ENCODE measurements at places on chromosomes 12 and 14.
A peak's percentile ranks its signal among the peaks of the same experiment; 100 is the strongest.

DNA sequence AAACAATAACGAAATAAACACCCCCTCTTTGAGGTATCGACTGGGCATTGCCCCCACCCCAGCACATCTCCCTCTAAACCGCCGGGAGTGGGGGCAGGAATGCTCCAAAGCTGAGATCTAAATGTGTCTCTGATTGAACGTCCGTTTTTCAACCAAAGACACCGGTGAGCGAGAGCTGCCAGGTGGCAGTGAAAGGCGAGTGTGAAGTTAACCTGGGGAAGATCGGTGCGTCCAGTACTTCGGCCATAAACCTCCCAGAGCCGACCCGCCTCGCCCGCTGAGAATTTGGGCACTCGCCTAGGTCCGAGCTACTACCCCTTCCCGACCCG lies 625 bp downstream of the ANGEL1 start:
- H3K36me3 ChIP-seq: peaks cover 26% of the 10 kb centered on the region
- peak overlapping the region; percentile 85 for H3K4me3 ChIP-seq
- H3K27me3 ChIP-seq: no peaks in the 10 kb centered on the region

GRCh38 chr12:67415473-67415872 lies 146.3 kb downstream of the CAND1 start:
- no peak overlapping the region for H3K27ac ChIP-seq
- no peaks in the 10 kb centered on the region for H3K27me3 ChIP-seq
- H3K4me3 ChIP-seq: no peak overlapping the region
- DNase-seq: no peak
- H3K36me3 ChIP-seq: no peaks in the 10 kb centered on the region

- no peaks in the 10 kb centered on the region for H3K27me3 ChIP-seq
- peak overlapping the region; percentile 60 for H3K4me3 ChIP-seq
- no peaks in the 10 kb centered on the region for H3K36me3 ChIP-seq
- peaks cover 22% of the 10 kb centered on the region for H3K4me1 ChIP-seq
Measured at GRCh38 chr14:59699442-59699841, 122.8 kb upstream of the CCDC175 start.

DNA sequence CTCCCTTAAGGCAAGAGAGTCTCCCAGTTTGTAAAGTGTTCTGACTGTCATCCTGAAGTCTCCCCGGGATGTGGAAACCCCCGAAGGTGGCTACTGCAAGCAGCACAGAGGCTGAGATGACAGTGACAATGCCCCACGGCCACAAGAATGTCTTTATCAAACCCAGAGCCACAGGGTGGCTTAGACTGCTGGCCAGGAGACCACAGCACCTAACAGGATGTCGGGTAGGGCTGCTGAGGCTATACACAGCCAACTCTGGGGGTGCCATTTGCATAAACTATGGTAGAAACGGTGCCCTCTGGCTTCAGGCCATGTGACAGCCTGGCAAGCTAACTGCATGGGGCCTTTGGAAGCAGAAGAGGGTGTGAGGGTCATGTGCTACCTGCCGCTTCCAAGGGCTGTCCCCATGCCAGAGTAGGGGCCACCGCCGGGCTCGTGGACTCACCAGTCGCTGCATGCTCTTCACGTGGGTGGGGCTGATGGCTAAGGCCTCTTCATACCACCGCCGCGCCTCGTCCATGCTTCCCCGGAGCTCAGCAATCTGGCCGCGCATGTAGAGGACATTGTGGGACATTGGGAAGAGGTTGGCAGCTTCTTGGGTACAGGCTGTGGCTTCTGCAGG lies 180.9 kb downstream of the CALM1 start:
- no peaks in the 10 kb centered on the region for H3K36me3 ChIP-seq
- H3K27me3 ChIP-seq: no peaks in the 10 kb centered on the region
- H3K4me3 ChIP-seq: no peak overlapping the region
- no peak for DNase-seq
- H3K27ac ChIP-seq: no peak overlapping the region

DNA sequence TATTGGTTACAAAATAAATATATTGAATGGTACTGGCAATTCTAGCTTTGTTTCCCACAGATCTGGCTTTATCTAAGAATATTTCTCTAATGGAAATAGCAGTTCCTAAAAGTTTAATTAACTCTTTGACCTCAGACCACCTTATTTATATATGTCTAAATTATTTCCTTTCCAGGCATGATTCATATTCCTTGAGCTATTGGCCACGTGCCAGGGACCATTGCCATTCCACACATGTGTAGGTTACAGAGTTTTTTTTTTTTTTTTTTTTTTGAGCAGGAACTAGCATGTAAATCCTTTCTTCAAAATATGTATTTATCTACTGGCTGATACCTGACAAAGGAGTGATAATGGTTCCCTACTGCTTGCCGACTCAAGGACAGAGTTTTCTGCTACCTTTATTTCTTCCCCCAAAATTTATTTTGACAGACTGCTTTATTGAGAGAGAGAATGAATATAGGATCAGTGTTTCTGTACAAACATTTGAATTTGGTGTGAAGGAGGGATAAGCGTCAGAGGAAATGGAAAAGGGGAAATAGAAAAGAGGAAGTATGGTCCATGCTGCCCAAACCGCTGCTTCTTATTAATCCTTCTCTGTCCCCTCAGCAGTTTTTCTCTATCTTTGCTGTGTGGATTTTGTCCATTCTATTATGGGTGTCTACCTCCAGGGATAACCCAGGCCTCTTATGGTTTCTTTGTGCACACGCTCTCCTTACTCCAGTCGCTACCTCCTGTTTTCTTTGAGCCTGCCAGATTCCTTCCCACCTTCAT lies 36.4 kb downstream of the PDE3A start:
- H3K36me3 ChIP-seq: no peaks in the 10 kb centered on the region
- peak overlapping the region; percentile 2 for H3K27ac ChIP-seq
- H3K4me3 ChIP-seq: no peak overlapping the region

GRCh38 chr14:61860294-61860918 lies 98.2 kb downstream of the SNAPC1 start:
- H3K27me3 ChIP-seq: no peaks in the 10 kb centered on the region
- no peaks in the 10 kb centered on the region for H3K36me3 ChIP-seq
- DNase-seq: peak; percentile 34
- no peak overlapping the region for H3K4me3 ChIP-seq
- no peaks in the 10 kb centered on the region for H3K4me1 ChIP-seq
- H3K27ac ChIP-seq: no peak overlapping the region

GRCh38 chr12:114547636-114548035 lies 136.3 kb downstream of the TBX3 start:
- no peaks in the 10 kb centered on the region for H3K36me3 ChIP-seq
- H3K4me3 ChIP-seq: no peak overlapping the region
- H3K4me1 ChIP-seq: no peaks in the 10 kb centered on the region
- H3K27ac ChIP-seq: no peak overlapping the region
- DNase-seq: no peak

GRCh38 chr12:52836491-52837412 lies 2.6 kb upstream of the KRT79 start:
- DNase-seq: no peak
- no peaks in the 10 kb centered on the region for H3K4me1 ChIP-seq
- H3K27me3 ChIP-seq: no peaks in the 10 kb centered on the region
- H3K4me3 ChIP-seq: no peak overlapping the region
- H3K36me3 ChIP-seq: no peaks in the 10 kb centered on the region
- no peak overlapping the region for H3K27ac ChIP-seq

DNA sequence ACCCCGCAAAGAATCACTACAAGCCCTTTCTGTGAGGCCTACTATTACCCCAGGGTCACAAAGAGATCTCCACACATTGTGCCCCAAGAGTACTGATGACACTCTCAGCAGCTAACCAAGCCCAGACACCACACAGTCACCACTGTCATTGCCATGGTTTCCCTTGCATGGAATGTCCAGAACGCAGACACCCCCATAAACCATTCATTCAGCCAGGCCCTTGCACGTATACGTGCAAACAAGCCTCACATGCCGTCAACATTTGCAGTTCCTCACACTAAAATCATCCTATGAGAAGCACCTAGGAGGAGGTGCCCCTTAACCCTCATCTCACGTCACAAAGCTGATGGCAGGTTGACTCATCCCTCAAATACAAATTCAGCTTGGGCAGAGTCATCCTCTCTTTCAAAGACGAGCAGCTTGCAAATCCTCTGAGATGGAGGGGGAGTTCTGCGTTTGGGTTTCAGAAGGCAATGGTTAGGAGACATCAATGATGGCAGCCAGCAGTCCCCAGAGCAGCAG lies 17.1 kb upstream of the KRT77 start:
- no peak overlapping the region for H3K4me3 ChIP-seq
- H3K27ac ChIP-seq: no peak overlapping the region
- peaks cover 10% of the 10 kb centered on the region for H3K27me3 ChIP-seq

GRCh38 chr14:36747411-36748184 lies 85.9 kb downstream of the PAX9 start:
- H3K27ac ChIP-seq: no peak overlapping the region
- no peaks in the 10 kb centered on the region for H3K36me3 ChIP-seq
- no peaks in the 10 kb centered on the region for H3K27me3 ChIP-seq
- no peak for DNase-seq
- no peaks in the 10 kb centered on the region for H3K4me1 ChIP-seq

DNA sequence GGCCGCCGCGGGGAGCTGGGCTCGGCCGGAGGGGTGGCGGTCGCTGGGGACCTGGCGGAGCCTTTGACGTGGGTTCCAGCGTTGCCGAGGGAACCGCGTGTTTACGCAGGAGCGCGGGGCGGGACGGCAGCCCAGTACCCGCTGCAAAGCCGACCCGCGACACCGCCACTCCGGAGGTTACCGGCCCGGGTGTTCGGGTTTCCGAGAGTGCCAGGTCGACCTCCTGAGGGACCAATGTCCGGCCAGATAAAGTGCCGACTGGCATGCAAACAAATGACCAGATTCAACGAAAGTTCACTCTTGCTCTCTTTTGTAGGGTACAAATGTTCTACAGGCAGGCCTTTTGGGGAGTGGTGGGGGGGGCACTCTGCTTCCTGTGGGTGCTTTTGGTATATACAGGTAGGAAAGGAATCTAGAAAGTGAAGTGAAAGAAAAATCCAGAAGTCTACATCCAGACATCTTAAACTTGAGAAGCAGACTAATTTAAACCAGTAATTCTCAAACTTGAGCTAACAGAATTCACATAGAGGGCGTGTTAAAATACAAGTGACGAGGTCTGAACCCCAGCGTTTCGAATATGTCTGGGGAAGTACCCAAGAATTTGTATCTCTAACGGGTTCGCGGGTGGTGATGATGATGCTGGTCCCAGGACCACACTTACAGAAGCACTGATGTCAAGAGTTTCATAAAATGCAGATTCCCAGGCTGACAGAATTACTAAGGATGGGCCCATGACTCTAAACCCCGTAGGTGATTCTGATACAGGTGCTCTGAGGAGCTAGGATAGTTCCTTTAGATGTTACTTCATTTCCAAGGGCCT lies at the start of gene GPR135:
Gene GPR135, minus strand, starts transcription at position 65 of the 820 bp plus-strand sequence. CDS start 154 bp downstream, outside the sequence.
- peak within 1 kb of the TSS; percentile 74 for H3K4me3 ChIP-seq
- peaks cover 10% of the 10 kb centered on the region for H3K4me1 ChIP-seq
- no peaks in the 10 kb centered on the region for H3K36me3 ChIP-seq
- peaks cover 32% of the 10 kb centered on the region for H3K27me3 ChIP-seq

DNA sequence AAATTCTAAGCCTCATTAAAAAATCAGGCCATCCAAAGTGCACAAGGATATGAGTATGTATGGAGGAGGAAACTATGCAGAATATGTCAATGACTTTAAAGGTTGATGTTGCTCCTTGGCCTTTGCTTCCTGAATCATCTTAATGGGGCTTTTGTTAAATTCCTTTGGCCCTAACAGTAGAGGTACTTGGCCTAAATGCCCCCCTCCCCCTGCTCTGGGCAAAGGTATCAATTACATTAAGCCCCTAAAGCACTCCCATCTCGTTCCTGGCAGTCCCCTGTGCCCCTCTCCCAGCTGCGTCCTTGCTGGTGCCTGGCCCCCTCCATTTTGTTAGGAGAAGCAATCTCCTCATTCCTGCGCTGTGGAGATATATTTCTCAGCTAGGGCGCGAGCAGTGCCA lies 4.8 kb downstream of the COPZ1 start:
- H3K27me3 ChIP-seq: no peaks in the 10 kb centered on the region
- no peak overlapping the region for H3K4me3 ChIP-seq
- no peaks in the 10 kb centered on the region for H3K36me3 ChIP-seq

DNA sequence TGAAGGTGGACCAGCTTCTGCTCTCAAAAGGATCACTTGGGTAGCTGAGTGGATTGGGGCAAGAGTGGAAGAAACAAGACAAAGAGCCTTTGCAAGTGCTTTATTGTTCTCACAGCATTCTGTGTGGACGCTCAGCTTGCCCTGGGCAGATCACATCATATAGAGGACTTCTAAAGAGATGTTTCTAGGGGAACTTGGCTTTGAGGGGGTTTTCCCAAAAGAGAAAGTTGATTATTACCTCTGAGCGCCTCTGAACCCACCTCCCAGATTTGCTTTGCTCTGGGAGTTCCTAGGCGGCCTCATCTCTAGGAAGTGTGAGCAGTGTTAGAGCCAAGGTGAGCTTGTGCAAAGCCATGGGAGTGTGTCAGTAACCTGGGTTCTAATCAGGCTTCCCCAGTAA lies 81.7 kb downstream of the RIN3 start:
- H3K4me3 ChIP-seq: no peak overlapping the region
- H3K4me1 ChIP-seq: peaks cover 15% of the 10 kb centered on the region
- no peaks in the 10 kb centered on the region for H3K27me3 ChIP-seq

GRCh38 chr14:29584992-29585391 lies 342.7 kb downstream of the PRKD1 start:
- no peak for DNase-seq
- H3K36me3 ChIP-seq: no peaks in the 10 kb centered on the region
- H3K4me3 ChIP-seq: no peak overlapping the region

DNA sequence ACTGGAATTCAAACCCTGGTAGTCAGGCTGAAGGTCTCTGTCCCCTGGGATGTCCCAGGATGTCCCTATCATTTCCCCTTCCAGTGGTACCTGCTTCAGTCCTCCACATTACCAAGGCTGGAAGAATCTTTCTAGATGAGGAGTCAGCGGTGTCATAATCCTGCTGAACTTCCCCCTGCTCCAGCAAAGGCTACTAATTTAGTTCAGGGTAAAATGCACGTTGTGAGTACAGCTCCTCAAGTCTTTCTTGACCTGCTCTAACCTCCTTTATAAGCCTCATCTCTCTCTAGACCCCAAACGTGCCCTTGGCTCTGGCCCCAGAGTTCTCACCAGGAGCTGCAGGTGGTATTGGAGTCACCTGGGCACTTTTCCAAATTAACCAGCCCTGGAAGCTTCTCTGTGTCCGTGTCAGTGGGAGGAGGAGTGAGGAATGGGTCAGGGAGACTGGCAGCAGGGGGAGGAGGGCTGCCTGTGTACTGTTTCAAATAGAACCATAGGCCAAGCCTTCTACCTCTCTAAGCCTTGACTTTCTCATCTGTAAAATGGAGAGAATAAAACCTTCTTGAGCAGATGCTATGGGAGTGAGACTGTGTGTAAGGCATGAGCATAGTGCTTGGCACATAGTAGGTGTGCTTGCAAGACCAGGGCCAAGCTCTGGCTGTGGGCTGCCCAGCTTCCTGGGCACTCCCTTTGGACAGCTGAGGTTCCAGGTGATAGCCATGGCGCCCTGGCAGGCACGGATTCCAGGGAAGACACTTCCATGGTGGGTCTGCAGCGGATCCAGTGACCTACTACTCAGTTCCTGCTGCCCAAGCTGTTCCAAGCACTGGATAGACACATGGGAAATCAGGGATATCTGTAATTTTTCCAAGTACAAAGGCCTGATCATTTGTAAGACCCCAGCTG lies 24.5 kb downstream of the ASB2 start:
- no peak overlapping the region for H3K27ac ChIP-seq
- no peaks in the 10 kb centered on the region for H3K36me3 ChIP-seq
- H3K4me1 ChIP-seq: peaks cover 40% of the 10 kb centered on the region

- H3K4me1 ChIP-seq: no peaks in the 10 kb centered on the region
- no peak overlapping the region for H3K27ac ChIP-seq
- peaks cover 23% of the 10 kb centered on the region for H3K36me3 ChIP-seq
- no peak overlapping the region for H3K4me3 ChIP-seq
Measured at GRCh38 chr14:45044638-45045037, 39.3 kb upstream of the PRPF39 start.

GRCh38 chr12:71061451-71061850 lies 96.3 kb downstream of the TSPAN8 start:
- no peak for DNase-seq
- no peaks in the 10 kb centered on the region for H3K36me3 ChIP-seq
- H3K4me1 ChIP-seq: no peaks in the 10 kb centered on the region
- H3K27me3 ChIP-seq: no peaks in the 10 kb centered on the region

- H3K27me3 ChIP-seq: no peaks in the 10 kb centered on the region
- H3K4me3 ChIP-seq: no peak overlapping the region
Measured at GRCh38 chr12:42812086-42812485, 222.5 kb upstream of the PRICKLE1 start.
